ENCODE measurements at places on chromosomes 7 and 10.

- H3K27ac ChIP-seq, result no peak overlapping the region
- H3K4me3 ChIP-seq, result no peak overlapping the region
- no peaks in the 10 kb centered on the region for H3K36me3 ChIP-seq
- no peaks in the 10 kb centered on the region for H3K4me1 ChIP-seq
- H3K27me3 ChIP-seq, result no peaks in the 10 kb centered on the region
These were observed 289.1 kb upstream of the SORCS1 start for GRCh38 chr10:107453561-107453960.

DNA sequence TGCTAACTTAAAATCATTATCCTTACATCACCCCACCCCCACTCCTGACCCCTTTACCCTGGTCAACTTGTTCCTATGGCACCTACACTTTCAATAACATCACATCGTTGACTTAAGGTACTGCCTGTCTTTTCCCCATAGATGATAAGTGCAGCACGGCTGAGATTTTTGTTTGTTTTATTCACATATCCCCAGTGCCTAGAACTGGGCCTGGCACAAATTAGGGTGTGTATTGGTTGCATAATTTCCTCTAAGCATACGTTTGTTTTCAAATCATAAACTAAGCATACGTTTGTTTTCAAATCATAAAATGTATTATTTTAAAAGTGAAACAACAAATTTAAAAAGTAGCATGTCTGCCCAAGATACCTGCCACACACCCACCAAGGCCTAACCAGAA lies 35.3 kb downstream of the ANXA11 start:
- H3K36me3 ChIP-seq, result peaks cover 36% of the 10 kb centered on the region
- no peak overlapping the region for H3K4me3 ChIP-seq
- peaks cover 8% of the 10 kb centered on the region for H3K4me1 ChIP-seq

GRCh38 chr10:21355591-21356011 lies 169.9 kb downstream of the SKIDA1 start:
- DNase-seq, result no peak
- H3K36me3 ChIP-seq, result no peaks in the 10 kb centered on the region
- H3K27me3 ChIP-seq, result no peaks in the 10 kb centered on the region
- H3K27ac ChIP-seq, result no peak overlapping the region
- H3K4me1 ChIP-seq, result no peaks in the 10 kb centered on the region
- no peak overlapping the region for H3K4me3 ChIP-seq

- H3K27ac ChIP-seq, result no peak overlapping the region
- H3K4me3 ChIP-seq, result no peak overlapping the region
- no peaks in the 10 kb centered on the region for H3K36me3 ChIP-seq
- DNase-seq, result no peak
- no peaks in the 10 kb centered on the region for H3K27me3 ChIP-seq
- no peaks in the 10 kb centered on the region for H3K4me1 ChIP-seq
These were observed 40.8 kb upstream of the HECW1 start for GRCh38 chr7:43071604-43072003.

DNA sequence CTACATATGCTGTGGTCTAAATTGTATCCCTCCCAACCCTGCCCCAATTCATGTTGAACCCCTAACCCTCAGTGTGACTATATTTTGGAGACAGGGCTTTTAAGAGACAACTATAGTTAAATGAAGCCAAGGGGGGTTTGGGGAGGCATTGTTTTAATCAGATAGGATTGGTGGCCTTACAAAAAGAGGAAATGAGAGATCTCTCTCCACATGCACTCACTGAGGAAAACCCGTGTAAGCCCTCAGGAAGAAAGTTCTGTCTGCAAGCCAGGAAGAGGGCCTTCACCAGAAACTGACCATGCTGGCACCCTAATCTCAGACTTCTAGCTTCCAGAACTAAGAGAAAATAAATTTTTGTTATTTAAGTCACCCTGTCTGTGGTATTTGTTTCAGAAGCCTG lies 276.7 kb downstream of the KIF20B start:
- DNase-seq, result no peak
- H3K27me3 ChIP-seq, result no peaks in the 10 kb centered on the region
- no peaks in the 10 kb centered on the region for H3K36me3 ChIP-seq
- H3K27ac ChIP-seq, result no peak overlapping the region
- no peaks in the 10 kb centered on the region for H3K4me1 ChIP-seq

- no peak for DNase-seq
- H3K27me3 ChIP-seq, result peaks cover 5% of the 10 kb centered on the region
- H3K27ac ChIP-seq, result no peak overlapping the region
- H3K4me1 ChIP-seq, result no peaks in the 10 kb centered on the region
These were observed 90.7 kb upstream of the CAPZA2 start for GRCh38 chr7:116771640-116772039.

GRCh38 chr10:48931188-48931587 lies 8.5 kb downstream of the LRRC18 start:
- no peak overlapping the region for H3K4me3 ChIP-seq
- H3K4me1 ChIP-seq, result no peaks in the 10 kb centered on the region
- no peaks in the 10 kb centered on the region for H3K36me3 ChIP-seq
- no peak overlapping the region for H3K27ac ChIP-seq

DNA sequence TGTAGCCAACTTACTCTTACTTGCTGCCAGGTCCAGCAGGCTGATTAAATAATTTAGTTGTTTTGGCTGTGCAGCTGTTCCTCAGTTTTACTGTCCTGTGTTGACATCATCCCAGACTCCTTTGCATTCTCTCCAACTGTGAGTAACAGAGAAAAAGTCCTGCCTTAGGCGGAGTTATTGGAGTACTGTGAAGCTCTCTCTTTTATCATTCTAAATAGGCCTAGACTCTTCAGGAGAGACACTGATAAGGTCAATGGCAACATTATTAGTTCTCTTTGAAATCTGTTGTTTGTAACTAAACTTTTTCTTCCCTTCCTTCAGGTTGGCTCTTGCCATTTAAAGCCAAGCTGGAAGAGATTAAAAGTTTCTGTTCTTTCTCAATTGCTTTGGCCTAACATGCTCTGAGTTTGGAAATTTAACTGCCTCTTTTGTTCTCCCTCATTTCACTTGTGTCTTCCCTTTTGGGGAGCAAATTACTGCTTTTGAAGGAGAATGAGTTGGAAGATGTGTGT lies 215.7 kb upstream of the CSTF2T start:
- H3K4me3 ChIP-seq, result no peak overlapping the region
- no peaks in the 10 kb centered on the region for H3K27me3 ChIP-seq
- H3K27ac ChIP-seq, result no peak overlapping the region
- no peaks in the 10 kb centered on the region for H3K4me1 ChIP-seq

DNA sequence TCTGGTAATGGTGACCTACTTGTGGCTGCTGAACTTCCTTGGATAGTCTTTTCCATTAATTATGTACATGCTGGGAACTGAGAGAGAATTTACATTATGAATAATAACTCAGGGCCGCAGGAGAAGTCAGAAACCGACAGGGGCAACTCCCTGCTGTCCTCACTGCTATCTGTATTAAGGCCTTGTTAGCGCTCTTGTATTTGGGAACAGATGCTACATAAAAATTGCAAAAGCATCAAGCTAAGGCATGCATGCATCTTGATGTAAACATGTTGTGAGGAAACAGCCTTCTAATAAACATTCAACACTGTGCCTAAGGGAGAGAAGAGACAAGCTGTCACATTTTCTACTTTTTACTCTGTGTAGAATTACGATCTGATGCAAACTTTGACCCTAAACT lies 158.4 kb downstream of the PARD3 start:
- H3K4me3 ChIP-seq, result no peak overlapping the region
- H3K4me1 ChIP-seq, result no peaks in the 10 kb centered on the region
- H3K27me3 ChIP-seq, result no peaks in the 10 kb centered on the region
- no peak overlapping the region for H3K27ac ChIP-seq
- H3K36me3 ChIP-seq, result no peaks in the 10 kb centered on the region

DNA sequence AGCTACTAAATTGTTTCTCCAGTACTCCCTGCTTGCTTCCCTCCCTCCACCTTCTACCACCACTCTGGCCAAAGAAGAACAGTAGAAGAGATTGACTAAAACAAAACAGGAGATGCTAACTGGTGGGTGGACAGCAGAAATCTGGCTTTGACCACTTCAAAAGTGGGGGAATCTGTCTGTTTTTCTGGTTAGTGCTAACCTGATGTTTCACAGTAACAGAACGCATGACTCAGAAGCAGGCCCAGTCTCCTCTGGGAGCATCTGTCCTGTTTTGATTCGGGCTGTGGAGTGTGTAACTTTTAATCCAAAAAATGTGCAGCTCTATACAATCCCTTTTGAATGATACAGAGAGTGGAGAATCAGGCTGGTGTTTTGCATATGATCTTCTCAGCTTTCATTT lies 32.7 kb upstream of the ZNF438 start:
- no peaks in the 10 kb centered on the region for H3K4me1 ChIP-seq
- H3K36me3 ChIP-seq, result no peaks in the 10 kb centered on the region
- no peak overlapping the region for H3K4me3 ChIP-seq
- H3K27ac ChIP-seq, result no peak overlapping the region

GRCh38 chr7:41887416-41887815 lies 184.5 kb upstream of the INHBA start:
- DNase-seq, result no peak
- H3K27me3 ChIP-seq, result no peaks in the 10 kb centered on the region
- H3K36me3 ChIP-seq, result no peaks in the 10 kb centered on the region
- H3K27ac ChIP-seq, result no peak overlapping the region

DNA sequence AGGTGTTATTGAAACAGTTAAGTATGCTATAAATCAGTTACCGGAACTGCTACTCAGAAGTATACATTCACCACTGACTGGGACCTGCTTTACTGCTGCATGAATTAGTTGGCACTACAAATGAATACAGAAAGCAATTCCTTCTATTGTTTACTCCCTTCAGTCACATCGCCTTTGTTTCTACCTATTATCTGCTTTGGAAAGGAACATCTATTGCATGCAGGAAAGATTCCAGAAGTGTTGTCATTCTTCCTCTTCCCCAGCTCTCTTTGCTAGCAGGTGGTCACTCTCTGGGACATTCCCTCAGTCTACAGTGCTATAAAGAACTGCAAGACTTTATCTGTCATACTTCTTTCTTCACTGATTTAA lies 131.3 kb downstream of the ANK3 start:
- no peak overlapping the region for H3K27ac ChIP-seq
- H3K4me3 ChIP-seq, result no peak overlapping the region
- no peaks in the 10 kb centered on the region for H3K4me1 ChIP-seq
- no peaks in the 10 kb centered on the region for H3K36me3 ChIP-seq

DNA sequence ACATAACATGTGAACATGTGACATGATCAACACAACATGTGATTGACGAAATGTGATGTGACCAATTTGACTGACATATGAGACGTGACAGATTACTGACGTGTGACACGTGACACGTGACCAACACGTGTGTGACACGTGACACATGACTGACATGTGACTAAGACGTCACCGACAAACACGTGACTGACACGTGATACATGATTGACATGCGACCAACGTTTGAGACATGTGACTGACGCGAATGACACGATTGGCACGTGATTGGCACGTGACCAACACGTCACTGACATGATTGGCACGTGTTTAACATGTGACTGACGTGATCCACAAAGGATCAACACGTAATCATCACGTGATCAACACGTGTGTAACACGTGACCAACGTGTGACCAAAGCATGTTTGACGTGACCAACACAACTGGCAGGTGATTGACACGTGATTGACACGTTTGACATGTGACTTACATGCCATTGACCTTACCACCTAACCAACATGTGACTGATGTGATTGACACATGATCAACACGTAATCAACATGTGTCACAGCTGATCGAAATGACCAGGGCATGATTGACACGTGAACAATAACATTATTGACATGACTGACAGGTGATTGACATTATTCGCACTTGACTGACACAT lies 23.7 kb downstream of the CRPPA start:
- no peaks in the 10 kb centered on the region for H3K27me3 ChIP-seq
- H3K4me3 ChIP-seq, result no peak overlapping the region
- H3K27ac ChIP-seq, result no peak overlapping the region
- H3K36me3 ChIP-seq, result no peaks in the 10 kb centered on the region
- DNase-seq, result no peak

DNA sequence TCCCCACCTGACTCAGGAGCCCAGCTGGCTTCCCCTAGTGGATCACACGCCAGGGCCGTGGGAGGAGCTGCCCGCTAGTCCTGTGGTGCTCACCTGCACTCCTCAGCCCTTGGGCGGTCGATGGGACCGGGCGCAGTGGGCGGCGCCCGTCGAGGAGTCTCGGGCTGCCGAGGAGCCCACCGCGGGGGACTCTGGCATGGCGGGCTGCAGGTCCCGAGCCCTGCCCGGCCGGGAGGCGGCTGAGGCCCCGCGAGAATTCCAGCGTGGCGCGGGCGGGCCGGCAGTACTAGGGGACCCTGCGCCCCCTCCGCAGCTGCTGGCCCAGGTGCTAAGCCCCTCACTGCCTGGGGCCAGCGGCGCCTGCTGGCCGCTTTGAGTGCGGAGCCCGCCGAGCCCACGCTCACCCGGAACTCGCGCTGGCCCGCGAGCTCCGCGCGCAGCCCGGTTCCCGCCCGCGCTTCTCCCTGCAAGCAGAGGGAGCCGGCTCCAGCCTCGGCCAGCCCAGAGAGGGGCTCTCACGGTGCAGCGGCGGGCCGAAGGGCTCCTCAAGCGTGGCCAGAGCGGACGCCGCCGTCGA lies 367.9 kb downstream of the TYW1 start:
- H3K4me3 ChIP-seq, result no peak overlapping the region
- H3K36me3 ChIP-seq, result no peaks in the 10 kb centered on the region
- no peaks in the 10 kb centered on the region for H3K4me1 ChIP-seq
- H3K27ac ChIP-seq, result no peak overlapping the region
- DNase-seq, result no peak
- no peaks in the 10 kb centered on the region for H3K27me3 ChIP-seq

GRCh38 chr7:34362621-34363020 lies 295.4 kb upstream of the NPSR1 start:
- no peak for DNase-seq
- no peaks in the 10 kb centered on the region for H3K27me3 ChIP-seq
- H3K27ac ChIP-seq, result no peak overlapping the region
- no peaks in the 10 kb centered on the region for H3K36me3 ChIP-seq

GRCh38 chr7:27689591-27690164 lies 27.0 kb upstream of the HIBADH start:
- no peak for DNase-seq
- no peaks in the 10 kb centered on the region for H3K36me3 ChIP-seq
- H3K27me3 ChIP-seq, result no peaks in the 10 kb centered on the region
- no peak overlapping the region for H3K27ac ChIP-seq

DNA sequence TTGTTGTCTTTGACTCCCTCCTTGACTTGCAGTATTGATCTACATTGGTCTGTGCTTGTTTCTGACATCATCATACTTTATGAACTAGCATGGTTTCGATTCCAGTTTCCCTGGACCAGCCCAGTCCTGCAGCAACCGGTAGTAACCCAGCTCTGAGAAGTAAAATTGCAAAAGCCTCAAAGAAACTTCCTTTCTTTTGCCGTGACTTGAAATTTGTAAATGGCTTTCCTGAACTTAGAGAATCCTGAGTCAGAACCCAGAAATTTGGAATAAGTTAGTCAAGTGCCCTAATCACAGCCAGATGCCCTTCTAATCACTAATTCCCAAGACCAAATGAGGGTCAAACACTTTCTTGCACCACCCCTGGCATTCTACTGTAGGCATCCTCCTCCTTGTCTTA lies 15.0 kb downstream of the TAS2R60 start:
- no peak overlapping the region for H3K4me3 ChIP-seq
- no peaks in the 10 kb centered on the region for H3K27me3 ChIP-seq
- no peaks in the 10 kb centered on the region for H3K36me3 ChIP-seq
